ENCODE measurements at places on chromosomes 11 and 22.

- H3K36me3 ChIP-seq: no peaks in the 10 kb centered on the region
- H3K27ac ChIP-seq: no peak overlapping the region
- H3K4me3 ChIP-seq: no peak overlapping the region
- no peaks in the 10 kb centered on the region for H3K4me1 ChIP-seq
- no peaks in the 10 kb centered on the region for H3K27me3 ChIP-seq
- DNase-seq: no peak
Observed at GRCh38 chr11:120568572-120569307, 57.2 kb downstream of the GRIK4 start.

DNA sequence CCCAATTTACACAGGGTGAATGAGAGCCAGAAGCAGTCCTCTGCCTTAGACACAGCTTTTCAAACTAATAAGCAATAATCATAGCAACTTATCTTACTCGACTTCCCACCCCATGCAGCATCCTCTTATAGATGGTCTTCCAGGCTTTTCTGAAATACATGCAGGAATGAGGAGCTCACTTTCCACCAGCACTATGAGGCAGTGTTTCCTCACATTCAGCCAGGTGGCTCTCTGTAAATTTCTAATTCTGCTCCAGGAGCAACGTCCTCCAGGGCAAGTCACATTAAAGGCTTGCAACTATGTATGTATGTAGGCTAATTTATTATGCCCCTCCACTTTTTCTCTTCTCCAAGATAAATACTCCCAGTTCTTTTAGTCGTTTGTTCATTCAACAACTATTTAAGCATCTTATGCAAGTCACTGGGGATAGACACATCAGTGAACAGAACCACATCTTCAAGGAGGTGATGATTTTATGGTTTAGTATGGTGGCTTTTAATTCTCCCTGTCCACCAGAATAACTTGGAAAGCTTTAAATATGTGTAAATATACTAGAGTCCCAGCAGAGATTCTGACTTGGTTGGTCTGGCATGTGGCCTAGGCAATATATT lies 59.9 kb downstream of the PAK1 start:
- H3K4me1 ChIP-seq: peaks cover 13% of the 10 kb centered on the region
- no peaks in the 10 kb centered on the region for H3K27me3 ChIP-seq
- H3K27ac ChIP-seq: no peak overlapping the region
- H3K4me3 ChIP-seq: no peak overlapping the region

DNA sequence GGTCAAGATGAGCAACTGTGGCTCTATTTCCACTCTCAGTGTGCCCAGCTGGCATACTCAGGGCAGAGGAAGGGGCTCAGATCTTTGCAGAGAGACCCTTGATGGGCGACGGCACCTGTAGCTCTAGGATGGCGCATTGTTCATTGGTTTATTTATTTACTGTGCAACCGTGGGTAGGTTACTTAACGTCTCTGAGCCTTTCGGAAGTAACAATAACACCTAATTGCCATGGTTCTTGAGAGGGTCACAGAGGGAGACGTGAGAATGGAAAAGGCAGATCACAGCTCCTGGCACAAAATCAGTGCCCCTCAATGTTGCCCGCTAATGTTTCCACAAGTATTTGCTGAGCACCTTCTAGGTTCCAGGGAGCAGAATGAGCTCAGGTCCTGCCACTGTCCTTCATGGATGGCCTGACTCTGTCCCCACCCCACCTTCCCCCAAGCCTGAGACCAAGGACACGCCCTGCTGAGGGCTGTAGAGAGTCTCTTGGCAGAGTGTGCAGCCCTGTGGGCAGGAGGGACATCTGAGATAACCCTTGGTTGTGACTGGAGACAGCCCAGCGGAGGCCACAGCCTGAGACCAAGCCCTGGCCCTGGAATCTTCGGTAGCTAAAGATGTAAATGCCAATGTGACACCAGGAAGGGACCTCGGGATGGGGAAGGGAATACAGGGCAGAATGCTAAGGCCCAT lies 780 bp upstream of the ALDH3B2 start:
- no peak overlapping the region for H3K4me3 ChIP-seq
- H3K27me3 ChIP-seq: no peaks in the 10 kb centered on the region
- no peak for DNase-seq
- H3K4me1 ChIP-seq: no peaks in the 10 kb centered on the region

DNA sequence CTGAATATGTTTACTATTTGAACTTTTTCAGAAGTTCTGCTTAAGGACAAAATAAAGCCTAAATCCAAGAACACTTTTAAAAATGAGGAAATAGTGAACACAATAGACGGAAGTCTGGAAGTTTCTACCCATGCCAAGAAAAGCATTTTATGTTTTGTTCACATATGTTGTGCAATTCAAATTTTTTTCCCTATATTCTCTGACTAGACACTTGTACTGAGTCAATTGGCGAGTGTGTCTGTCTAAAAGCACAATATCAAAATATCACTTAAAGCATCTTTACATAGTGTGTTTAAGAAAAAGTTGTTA lies 29.2 kb downstream of the INCENP start:
- H3K27me3 ChIP-seq: no peaks in the 10 kb centered on the region
- no peak for DNase-seq
- peaks cover 33% of the 10 kb centered on the region for H3K36me3 ChIP-seq
- H3K4me3 ChIP-seq: no peak overlapping the region

DNA sequence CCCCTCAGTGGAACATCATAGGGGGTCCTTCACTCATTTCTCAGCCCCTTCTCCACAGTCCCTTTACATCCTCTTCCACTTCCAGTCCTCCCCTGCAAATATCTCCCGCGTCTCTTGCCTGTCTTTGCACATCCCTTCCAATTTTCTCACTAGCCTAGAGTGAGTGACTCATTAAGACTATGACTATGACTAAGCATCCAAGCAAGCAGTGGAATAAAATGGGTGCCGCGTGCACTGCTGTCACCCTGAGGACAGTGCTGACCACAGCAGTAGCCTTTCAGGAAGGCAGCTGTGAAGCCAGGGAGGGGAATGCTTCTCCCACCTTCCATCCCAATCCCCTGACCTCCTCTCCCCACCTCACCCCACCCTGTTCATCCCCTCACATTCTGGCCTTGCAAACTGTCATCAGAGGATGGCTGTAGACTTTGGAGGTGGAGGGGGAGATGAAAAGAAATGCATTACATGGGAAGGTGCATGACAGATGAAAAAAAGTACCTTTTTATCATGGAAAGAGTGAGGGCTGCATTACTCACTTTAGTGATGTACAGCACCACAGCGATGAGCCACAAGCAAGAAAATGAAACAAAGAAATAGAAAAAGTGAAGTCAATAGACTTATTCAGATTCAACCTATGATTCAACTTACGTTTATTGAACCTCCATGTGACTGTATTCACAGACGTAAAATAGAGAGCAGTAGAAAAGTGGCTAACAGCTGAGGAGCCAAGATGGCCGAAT lies 948.2 kb downstream of the NTM start:
- no peaks in the 10 kb centered on the region for H3K27me3 ChIP-seq
- no peak for DNase-seq
- no peaks in the 10 kb centered on the region for H3K4me1 ChIP-seq

GRCh38 chr11:130115218-130115617 lies 44.4 kb upstream of the ST14 start:
- H3K36me3 ChIP-seq: peaks cover 4% of the 10 kb centered on the region
- DNase-seq: no peak
- H3K27me3 ChIP-seq: no peaks in the 10 kb centered on the region
- H3K4me1 ChIP-seq: peaks cover 14% of the 10 kb centered on the region
- H3K4me3 ChIP-seq: no peak overlapping the region

GRCh38 chr11:101082813-101083212 lies 46.8 kb downstream of the PGR start:
- H3K4me3 ChIP-seq: no peak overlapping the region
- no peaks in the 10 kb centered on the region for H3K36me3 ChIP-seq
- H3K27ac ChIP-seq: no peak overlapping the region

GRCh38 chr11:81707881-81708280 lies 1025.8 kb downstream of the FAM181B start:
- no peaks in the 10 kb centered on the region for H3K36me3 ChIP-seq
- no peaks in the 10 kb centered on the region for H3K4me1 ChIP-seq
- no peaks in the 10 kb centered on the region for H3K27me3 ChIP-seq
- H3K27ac ChIP-seq: no peak overlapping the region

DNA sequence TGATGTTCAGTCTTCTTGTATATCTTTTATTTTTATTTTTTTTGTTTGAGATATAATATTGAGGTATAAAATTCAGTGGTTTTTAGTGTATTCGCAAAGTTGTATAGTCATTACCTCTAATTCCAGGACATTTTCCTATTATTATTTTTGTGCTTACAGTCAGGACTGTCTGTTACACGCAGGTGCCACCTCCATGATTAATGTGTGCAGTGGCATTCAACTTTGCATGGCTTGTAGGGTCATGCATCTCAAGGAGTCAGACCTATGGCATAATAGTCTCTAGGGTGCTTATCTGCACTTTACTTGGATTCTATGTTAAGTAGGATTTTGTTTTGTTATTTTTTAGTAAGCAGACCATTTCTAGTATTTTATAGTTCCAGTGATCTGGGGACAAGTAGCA lies 1.0 kb downstream of the CTR9 start:
- no peak for DNase-seq
- H3K4me3 ChIP-seq: peak overlapping the region; percentile 92
- H3K27ac ChIP-seq: no peak overlapping the region
- peaks cover 13% of the 10 kb centered on the region for H3K4me1 ChIP-seq

DNA sequence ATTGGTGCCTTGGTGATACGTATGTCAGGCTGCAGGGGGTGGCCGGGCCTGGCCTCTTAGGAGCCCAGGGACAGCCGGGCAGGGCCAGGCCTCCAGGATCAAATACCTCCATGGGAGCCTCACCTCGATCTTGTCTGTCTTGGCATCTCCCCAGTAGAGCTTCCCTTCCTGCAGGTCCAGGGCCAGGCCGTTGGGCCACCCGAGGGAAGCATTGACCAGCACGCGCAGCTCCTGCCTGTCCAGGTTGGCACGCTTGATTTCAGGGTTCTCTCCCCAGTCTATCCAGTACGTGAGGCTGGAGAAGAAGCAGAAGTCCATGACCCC lies 137.7 kb downstream of the CRYBB2 start:
- H3K4me3 ChIP-seq: no peak overlapping the region
- H3K27ac ChIP-seq: no peak overlapping the region
- no peaks in the 10 kb centered on the region for H3K4me1 ChIP-seq
- peaks cover 27% of the 10 kb centered on the region for H3K36me3 ChIP-seq

DNA sequence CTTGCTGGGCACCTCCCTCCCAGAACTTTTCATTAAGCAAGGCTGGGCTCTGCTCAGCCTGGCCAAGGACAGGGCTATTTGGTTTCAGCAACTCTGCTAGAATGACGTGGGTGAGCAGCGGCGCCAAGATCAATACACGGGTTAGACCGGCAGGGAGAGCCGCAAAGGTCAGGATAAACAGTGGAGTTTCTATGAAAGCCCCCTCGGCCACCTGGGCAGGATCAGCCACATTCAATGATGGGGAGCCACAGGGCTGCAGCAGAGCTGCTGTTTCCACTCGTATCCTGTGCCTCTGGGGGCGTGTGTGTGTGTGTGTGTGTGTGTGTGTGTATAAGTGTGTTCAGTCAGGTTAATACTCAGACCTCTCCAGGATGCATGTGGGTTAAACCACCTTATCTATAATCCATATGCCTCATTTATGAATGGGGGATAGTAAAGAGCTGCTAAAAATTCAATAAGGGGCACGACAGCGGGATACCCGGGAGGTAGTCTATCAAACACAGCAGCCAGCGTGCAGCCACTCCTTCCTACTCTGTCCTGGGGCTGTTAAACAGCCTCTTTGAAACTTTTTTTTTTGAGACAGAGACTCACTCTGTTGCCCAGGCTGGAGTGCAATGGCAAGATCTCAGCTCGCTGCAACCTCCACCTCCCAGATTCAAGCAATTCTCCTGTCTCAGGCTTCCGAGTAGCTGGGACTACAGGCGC lies 34.8 kb downstream of the MYH9 start:
- no peak overlapping the region for H3K4me3 ChIP-seq
- H3K36me3 ChIP-seq: peaks cover 11% of the 10 kb centered on the region
- no peaks in the 10 kb centered on the region for H3K27me3 ChIP-seq
- peaks cover 77% of the 10 kb centered on the region for H3K4me1 ChIP-seq

DNA sequence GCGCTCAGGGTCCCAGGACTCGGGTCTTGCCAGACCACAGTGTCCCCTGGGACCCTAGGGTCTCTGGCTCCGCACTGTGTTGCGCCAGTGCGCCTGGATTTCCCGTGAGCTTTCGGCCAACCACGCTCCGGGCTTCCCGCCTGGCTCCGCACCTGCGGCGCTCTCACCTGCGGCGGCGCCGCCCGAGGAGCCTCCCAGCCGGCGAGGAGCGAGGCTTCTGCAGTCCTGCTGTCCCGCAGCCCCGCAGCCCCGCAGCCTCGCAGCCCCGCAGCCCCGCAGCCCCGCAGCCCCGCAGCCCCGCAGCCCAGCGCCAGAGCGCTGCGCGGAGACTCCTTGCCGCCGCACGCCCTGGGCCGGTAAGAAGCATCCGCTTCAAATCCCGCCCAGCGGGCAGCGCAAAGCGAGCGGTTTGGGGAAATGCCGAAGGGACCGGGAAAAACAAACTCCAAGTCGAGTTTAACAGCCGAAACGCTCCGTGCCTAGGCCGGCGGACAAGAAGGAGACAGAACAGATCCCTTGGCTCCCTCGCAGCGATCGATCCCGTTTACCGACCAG lies 939 bp downstream of the ALX4 start:
- peaks cover 26% of the 10 kb centered on the region for H3K4me1 ChIP-seq
- H3K36me3 ChIP-seq: no peaks in the 10 kb centered on the region
- H3K27ac ChIP-seq: no peak overlapping the region
